Activated T-helper 1 cell treated with anti-CD3 and anti-CD28 coated beads, Interleukin-12 subunit alpha, Interleukin-12 subunit beta, Interleukin-2, Interleukin-4 antibody, amounts not matched to agents 30 ng/mL and 10 ng/mL and 1 ng/mL, durations not matched to agents 14 hours and 24 hours and 36 hours (primary cell): ENCODE measurements at places on chromosomes 2 and 18.

DNA sequence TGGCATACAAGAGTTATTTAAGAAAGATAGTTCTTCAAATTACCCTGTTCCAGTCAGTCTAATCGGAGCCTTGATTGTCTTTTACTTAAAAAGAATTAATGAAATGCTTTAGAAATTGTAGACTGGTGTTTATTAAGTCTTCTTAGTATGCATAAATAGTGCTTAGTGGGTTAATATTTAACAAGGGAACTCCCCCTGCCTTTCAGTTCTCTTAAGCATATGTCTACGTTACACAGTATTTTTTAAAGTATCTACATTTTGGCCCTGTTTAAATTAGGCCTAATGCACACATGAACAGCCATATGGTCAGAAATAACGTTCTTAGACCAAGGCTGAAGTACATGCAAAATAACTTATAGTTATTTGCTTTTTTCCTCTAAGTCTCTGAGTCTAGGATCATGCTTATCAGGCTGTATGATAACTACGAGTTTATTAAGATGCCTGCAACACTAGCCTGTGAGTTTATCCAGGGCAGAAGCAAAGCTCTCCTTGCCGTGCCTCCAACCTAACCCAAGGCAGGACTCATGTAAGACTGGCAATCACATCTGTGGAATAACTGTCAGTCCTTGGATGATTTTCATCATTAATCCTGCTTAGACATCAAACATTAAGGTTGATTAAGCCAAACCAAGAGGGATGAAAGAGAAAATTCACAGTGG lies 6.7 kb downstream of the BCL2 start:
- DNase-seq, result no peak

- DNase-seq, result no peak
These were observed 260.8 kb downstream of the RDH14 start for GRCh38 chr2:18299423-18300212.

GRCh38 chr2:126657148-126657635 lies 1.2 kb downstream of the GYPC start:
- peak; percentile 21 for DNase-seq

DNA sequence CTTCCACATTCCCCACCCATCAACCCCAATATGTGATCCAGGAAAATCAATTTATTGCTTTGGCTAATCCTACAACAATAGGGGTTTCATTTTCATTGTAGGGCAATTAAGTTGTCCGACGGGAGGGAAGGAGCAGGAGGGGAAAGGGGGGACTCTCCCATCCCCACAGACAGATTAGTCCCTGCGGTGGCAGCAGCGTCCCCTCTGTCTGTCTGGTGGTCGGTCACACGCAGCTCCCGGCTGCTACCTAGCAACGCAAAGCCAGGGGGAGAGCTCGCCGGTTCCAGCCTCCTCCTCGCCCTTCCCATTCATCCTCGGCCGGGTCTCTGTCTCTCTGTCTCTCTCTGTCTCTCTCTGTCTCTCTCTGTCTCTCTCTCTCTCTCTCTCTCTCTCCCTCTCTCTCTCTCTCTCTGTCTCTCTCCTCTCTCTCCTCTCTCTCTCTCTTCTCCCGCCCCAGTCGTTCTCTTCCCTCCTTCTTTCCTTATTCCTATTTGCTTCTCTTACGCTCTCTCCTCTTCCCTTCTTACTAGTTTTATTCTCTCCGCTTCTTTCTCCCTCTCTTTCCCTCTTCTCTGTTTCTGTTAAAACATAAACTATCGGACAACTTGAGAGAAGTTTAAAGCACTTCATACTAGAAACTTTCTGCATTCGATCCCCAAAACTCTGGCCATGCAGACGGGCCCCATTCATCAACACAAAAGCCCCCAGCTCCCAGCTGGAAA lies 1.2 kb downstream of the LRP2 start:
- DNase-seq, result no peak

GRCh38 chr2:233087713-233088112 lies 27.6 kb downstream of the INPP5D start:
- no peak for DNase-seq

DNA sequence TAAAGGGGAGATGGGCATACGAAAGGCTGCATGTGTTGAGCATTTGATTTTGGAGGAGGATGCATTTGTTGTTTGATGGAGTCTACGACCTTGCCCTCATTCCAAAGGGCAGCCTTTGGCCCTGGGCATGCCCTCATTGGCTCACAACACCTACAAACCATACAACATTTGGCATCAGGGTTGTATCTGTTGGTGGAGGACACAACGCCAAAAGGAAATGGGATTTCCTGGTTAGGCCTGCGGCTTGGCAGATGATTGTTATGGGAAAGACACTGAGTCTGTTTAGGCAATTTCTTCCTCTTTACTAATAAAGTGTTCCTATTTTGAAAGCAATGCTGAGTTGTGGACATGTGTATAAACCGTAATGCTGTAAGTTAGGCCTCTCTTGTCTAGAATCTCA lies 246.9 kb downstream of the LDLRAD4 start:
- no peak for DNase-seq

GRCh38 chr18:10081492-10081891 lies 167.7 kb downstream of the VAPA start:
- DNase-seq, result no peak

- DNase-seq, result no peak
These were observed 833.7 kb upstream of the CHAC2 start for GRCh38 chr2:52933878-52934277.

- DNase-seq, result no peak
These were observed 24.8 kb upstream of the TMEM131 start for GRCh38 chr2:98020516-98020915.
